Endothelial cell (in vitro differentiated cells): ENCODE measurements at places on chromosomes 2 and 18.

- no peak for DNase-seq
Observed at GRCh38 chr2:64918220-64918886, 70.8 kb upstream of the SLC1A4 start.

DNA sequence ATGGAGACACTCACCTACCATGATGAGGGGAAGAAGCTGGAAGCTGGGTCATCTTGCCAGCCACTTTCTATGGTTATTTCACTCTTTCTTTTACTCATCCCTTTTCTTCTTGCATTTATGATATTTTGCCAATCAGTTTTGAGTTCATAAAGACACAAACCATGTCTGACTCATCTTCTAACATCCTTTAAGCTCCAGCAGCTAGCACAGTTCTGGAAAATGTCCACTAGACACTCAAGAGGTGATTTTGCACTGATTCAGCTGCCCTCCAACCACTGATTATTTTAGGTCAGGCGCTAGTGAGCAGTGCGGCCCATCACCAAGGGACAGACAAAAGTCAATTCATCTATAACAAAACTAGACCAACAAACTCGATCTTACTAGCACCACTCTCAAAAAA is 537.1 kb upstream of the ID2 start:
- DNase-seq, result no peak

GRCh38 chr2:96859681-96860064 is 1.9 kb upstream of the ANKRD39 start:
- DNase-seq, result no peak

DNA sequence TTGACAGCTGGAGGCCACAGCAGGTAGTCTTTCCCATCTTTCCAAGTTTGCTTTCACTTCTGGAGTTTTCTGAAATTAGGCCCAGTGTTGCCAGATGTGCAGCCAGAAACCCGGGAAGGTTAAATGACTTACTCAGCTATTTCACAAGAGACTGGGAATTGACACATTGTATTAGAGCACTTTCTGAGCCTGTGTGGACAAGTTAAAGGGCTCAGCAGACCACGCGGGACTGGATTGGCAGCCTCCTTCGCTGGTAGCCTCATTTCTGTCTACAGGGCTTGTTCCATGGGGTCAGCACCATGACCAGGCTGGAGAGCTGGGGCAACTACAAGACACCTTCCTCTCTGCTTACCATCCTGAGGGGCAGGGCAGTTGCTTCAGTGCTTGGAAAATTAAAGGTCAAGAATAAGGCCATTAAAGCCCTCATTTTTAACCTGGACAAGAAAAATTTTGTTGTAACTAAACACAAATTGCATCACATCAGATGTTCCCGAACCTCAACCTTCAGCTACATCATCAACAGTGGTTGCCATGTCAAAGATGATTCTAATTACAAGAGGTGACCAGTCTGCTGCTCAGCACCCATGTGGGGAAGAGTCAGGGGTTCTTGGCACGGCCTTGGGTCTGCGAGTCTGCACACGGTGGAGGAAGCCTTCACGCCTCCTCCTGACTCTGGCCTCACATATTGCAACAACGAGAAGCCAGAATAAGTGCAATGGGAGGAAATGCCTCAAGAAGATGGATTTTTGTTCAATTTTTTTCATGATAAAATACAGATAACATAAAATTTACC is 279.5 kb upstream of the RAB6C start:
- no peak for DNase-seq

- no peak for DNase-seq
Observed at GRCh38 chr2:66693076-66693965, 258.4 kb downstream of the MEIS1 start.

DNA sequence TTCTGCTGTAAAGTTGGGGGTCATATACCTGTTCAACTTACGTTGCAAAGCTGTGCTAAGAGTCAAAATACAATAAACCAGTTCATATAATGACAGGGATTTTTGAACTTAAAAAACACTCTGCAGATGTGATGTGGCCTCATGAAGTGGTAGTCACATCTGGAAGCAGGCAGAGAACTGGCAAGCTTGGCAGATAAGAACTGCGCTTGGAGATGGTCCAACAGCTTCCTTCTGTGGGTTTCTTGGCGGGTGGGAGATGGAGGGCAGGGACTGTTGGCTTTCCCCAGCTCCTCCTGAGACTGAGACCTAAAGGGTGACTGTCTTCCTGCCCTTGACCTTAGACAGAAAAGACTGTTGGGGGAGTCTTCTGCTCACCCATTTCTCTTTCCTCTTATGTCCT is 140.4 kb downstream of the CTIF start:
- DNase-seq, result no peak

- no peak for DNase-seq
Observed at GRCh38 chr18:28725876-28726275, 548.9 kb upstream of the CDH2 start.

DNA sequence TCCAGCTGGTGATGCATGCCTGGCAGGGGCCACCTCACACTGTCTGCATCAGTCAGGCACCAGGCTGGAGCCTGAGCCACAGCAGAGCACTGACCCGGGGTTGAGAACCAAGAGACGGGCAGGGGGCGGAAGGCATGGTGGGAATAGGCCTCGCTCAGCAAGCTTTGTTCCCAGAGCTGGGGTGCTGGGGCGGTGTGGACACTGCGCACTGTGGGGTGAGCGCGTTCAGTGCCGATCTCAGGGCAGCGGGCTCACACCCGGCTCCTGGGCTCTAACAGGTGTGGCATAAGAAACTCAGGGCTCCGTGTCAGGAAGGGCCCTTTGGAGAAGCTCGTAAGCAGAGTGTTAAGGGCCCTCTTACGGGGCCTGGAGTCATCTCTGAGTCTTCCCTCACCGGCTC is 15.7 kb downstream of the SH3RF3 start:
- DNase-seq, result no peak

DNA sequence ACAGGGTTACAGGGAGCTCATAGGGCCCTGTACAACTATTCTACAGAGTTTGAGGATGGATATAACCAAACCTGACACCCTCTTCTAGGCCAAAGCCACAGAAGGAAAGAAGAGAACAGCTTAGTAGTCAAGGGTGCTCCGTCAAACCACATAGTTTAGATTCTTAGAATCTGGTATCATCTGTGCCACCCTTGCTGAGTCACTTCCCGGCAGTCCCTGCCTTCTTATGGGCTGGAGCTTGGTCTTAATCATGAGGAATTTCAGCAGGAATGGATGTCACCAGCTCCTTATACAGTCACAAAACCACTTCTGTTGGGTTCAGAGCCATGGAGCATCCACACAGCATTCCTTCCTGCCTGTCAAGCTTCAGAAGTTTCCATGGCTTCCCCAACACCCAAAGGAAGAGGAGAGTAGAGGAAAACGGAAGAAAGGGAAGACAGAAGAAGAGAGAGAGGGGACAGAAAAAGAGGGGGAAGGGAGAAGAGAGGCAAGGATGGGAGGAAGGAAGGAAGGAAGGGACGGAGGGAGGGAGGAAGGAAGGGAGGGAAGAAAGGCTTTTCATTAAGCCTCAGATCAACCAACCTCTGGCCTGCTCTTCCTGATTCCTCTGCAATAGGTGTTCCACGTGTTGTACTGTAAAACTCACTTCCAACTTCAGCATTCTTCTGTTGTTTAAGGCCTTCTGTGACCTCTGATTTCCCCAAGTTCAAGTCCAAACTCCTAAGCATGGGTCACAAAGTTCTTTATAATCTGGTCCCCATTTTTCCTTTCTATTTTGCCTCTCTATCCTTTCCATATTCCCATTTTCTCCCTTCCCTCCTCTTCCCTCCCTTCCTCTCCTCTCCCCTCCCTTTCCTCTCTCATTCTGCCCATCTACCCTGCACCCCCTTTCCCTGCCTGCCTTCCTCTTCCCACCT is 246.1 kb upstream of the TNP1 start:
- no peak for DNase-seq

DNA sequence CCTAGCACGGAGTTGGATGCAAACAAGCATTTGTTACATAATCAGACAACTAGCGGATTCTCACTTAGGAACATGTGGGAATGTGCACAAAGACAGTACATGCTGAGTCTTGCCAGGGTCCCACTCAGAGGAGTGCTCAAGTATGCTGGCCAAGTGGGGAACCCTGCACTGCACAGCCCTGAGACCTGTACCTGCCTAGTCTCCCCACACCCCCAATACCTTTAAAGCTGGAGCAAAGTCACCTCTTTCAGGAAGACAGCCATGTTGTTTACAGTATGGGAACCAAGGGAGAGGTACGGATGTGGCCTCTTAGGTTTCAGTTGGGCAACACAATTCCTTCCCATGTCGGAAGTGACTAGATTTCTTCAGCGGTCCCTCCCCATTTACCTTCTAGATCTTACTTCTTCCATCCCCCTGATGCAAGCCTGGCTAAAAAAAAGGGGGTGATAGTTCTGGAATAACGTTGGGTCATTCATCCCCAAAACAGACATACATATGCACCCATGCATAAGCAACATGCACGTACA is 10.7 kb downstream of the CXCR1 start:
- DNase-seq, result no peak

GRCh38 chr2:237627441-237628246 is at the start of gene LRRFIP1:
TSS of gene LRRFIP1 (plus strand) at chr2:237627587. CDS start at chr2:237627645, 58 bp downstream.
- DNase-seq, result peak; percentile 29

- no peak for DNase-seq
Observed at GRCh38 chr2:187949859-187950258, 341.8 kb upstream of the GULP1 start.

DNA sequence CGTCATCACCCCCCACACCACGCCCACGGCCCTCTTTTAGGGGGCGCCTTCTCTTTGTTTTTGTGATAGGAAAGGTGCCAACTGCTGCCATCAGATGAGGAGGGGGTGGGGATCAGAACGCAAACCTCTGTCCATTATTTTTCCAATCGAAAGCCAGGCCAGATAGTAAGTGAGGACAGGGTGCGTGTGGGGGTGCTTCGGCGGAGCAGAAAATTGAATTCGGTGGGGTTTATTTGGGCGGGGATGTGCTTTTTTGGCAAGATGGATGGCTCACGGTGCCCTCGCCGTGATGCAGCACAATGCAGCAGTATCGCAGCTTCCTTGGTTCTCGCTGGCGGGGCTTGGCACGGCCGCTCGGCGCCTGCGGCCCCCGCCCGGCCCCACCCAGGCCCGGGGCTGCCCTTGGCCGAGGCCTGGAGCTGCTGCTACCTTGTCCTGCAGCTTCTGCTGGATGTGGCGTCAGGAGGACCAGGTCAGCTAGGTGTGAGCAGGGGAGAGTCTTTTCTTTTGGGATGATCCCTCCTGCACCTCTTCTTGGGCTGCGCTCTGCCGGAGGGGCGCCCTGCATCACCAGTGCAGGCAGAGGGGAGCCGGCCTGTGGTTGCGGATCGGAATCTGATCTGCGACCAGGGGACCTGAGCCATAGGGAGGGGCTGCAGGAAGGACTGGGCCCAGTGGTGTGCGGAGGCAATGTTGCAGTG is 1.3 kb downstream of the SPTBN1 start:
- DNase-seq, result peak; percentile 34
